ENCODE measurements at places on chromosomes 1 and 21.
A peak's percentile ranks its signal among the peaks of the same experiment; 100 is the strongest.

- DNase-seq: peak; percentile 90
Measured at GRCh38 chr21:44949779-44950198, 10.0 kb downstream of the SLX9 start.

- DNase-seq: no peak
Measured at GRCh38 chr21:35814858-35815619, 245.3 kb downstream of the SETD4 start.

- no peak for DNase-seq
Measured at GRCh38 chr1:34265396-34265795, 88.7 kb downstream of the C1orf94 start.

- DNase-seq: no peak
Measured at GRCh38 chr1:241229216-241229615, 127.8 kb downstream of the RGS7 start.

GRCh38 chr1:210236840-210237409, 4.3 kb downstream of the SERTAD4 start:
- DNase-seq: no peak

GRCh38 chr1:190759807-190760206, 282.1 kb upstream of the BRINP3 start:
- DNase-seq: peak; percentile 21

DNA sequence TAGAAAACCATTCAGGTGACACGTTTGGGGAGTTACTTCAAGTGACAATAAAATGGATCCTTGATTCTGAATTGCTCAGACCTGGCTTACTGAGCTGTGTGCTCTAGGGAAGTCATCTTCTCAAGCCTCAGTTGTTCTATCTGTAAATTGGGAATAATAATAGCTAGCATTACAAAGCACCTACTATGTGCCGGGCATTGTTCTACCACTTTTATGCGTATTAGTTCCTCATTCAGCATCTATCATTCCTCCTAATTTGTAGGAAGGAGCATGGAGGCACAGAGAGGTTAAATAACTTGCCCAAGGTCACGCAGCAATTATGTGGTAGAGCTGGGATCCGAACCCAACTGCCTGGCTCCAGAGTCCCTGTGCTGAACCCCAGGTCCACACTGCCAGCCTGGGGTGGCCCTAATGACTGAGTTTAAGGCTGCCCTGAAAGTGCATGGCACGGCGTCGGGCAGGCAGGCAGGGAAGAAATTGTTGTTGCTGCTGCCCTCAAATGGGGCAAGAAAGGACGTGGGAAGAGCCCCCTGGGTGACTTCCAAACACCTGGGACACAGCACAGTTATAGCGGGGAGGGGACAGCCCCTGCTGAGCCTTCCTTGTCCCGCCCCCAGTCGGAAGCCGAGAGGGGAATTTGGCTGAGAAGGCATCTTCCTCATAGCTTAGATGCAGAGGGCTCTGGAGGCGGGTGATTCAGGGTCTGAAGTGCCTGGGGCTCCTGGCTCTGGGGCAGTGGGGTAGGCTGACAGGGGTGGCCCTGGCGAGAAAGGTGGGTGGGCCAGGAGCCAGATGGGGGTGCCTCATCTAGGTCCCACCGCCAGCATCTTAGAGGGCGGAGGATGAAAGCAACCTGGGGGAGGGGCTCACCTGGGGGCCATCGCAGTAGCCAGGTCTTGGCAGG, 86.5 kb upstream of the IFFO2 start:
- no peak for DNase-seq

DNA sequence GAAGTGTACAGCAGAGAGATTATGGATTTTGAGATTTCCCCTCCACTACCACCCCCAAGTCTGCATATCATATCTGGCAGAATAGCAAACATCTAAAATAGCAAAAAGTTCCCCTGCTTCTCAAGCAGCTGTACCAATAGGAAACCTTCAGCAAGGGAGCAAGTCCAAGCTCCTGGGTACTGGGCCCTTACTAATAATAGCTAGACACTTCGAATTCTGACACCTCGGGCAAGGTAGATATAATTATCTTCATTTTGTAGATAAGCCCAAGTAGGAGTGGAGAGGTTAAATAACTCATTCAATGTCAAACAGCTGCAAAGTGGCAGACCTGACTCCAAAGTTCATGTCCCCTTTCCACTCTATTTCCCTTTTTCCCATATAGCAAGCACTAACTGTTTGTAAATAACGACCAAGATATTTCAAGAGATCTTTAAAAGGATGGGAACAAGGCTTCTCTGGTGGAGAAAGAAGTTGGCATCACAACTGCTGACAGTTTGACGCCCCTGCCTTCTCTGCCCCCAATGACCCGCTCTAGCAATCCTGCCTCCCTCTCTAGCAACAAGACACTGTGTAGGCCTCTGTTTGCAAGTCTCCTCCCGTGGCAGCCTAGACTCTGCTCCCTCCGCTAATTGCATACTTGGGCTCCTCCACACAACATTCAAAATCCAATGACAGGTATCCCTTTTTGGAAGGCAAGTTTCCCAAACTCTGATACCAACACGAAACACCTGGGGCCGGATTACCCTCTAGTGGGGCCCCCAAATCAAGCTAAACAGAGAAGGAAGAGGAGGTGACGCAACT, 18.7 kb upstream of the ADAR start:
- no peak for DNase-seq

DNA sequence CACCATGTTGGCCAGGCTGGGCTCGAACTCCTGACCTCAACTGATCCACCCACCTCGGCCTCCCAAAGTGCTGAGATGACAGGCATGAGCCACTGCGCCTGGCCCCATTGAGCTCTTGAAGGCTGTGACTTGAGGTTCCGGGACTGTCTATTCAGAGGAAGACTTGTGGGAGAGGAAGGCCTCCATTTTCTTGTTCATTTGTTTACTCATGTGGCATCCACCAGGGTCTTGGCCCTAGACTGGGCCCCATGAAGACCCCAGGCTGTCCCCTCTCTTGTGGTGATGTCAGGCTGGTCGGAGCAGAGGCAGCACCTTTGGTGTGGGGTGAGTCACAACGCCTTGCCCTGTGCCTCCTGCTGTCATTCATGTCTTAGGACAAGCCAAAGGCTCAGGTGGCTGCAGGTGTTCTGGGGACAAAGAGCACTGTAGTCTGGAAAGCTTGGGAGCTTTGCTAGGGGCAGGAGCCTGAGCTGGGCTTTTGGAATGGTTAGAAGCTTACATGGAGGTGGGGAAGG, 224.6 kb upstream of the C1orf174 start:
- no peak for DNase-seq

Data from GM10248 (cell line).